Activated CD8-positive, alpha-beta T cell treated with anti-CD3 and anti-CD28 coated beads, Interleukin-2, amount 10 ng/mL, durations not matched to agents 7 days and 5 days (primary cell): ENCODE measurements at places on chromosomes 3 and 15.
A peak's percentile ranks its signal among the peaks of the same experiment; 100 is the strongest.

DNA sequence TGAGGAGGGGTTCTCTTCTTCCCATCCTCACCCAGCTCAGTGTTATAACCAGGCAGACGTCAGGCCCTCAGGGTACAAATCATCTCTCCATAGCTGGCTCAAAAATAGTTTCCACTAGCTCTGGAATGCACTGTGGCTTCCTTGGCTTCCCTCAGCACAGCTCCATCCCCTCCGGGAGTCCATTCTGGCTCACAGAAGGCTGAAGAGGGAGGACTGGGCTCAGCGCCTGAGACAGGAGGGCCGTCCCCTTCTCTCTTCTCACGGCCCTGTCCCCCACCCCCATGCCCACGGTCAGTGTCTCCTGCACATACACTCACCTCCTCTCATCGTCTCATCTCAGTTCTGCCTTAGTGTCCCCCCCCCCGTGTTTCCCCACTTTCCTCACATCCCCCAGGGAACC is 50.1 kb downstream of the UMPS start:
- no peak overlapping the region for H3K4me3 ChIP-seq
- peaks cover 10% of the 10 kb centered on the region for H3K27me3 ChIP-seq

DNA sequence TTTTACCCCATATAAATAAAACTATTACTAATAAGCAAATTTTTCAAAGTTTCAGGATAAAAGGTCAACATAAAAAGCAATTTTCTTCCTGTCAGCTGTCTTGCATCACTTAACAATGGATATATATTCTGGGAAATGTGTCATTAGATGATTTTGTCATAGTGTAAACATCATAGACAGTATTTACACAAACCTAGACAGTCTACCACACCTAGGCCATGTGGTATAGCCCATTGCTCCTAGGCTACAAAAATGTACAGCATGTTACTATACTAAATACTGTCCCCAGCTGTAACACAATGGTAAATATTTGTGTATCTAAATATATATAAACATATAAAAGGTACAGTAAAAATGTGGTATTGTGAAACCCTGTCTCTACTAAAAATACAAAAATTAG is 156.7 kb downstream of the ANO10 start:
- no peak overlapping the region for H3K27ac ChIP-seq
- no peak for DNase-seq
- H3K36me3 ChIP-seq, result peaks cover 18% of the 10 kb centered on the region
- H3K27me3 ChIP-seq, result no peaks in the 10 kb centered on the region
- H3K4me3 ChIP-seq, result no peak overlapping the region
- no peaks in the 10 kb centered on the region for H3K4me1 ChIP-seq

GRCh38 chr3:56868706-56869105 is 67.0 kb upstream of the ARHGEF3 start:
- no peak for DNase-seq
- H3K4me1 ChIP-seq, result peaks cover 34% of the 10 kb centered on the region

DNA sequence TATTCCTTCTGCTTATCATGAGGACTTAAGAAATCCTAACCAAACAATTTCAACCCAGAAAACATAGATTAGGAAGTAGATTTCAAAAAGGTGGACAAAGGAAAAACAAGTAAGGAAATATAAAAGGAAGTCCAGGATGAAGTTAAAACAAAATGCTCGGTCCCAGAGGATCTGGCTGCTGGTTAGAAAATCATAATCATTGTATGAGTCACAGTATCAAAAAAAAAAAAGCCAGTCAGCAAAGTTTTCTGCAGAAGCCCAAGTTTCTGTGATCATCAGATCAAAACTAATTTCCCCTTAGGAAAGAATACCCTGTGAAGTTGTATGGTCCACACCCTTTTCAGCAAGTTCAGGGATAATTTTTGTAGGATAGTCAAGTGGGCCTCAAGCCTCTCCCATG is 43.0 kb upstream of the LRTM1 start:
- no peaks in the 10 kb centered on the region for H3K27me3 ChIP-seq
- H3K4me1 ChIP-seq, result no peaks in the 10 kb centered on the region
- DNase-seq, result no peak
- H3K36me3 ChIP-seq, result no peaks in the 10 kb centered on the region
- no peak overlapping the region for H3K4me3 ChIP-seq

GRCh38 chr3:195453236-195453635 is 10.4 kb upstream of the ACAP2 start:
- no peak for DNase-seq
- H3K36me3 ChIP-seq, result no peaks in the 10 kb centered on the region
- H3K4me1 ChIP-seq, result peaks cover 15% of the 10 kb centered on the region
- no peak overlapping the region for H3K27ac ChIP-seq
- no peak overlapping the region for H3K4me3 ChIP-seq
- peaks cover 2% of the 10 kb centered on the region for H3K27me3 ChIP-seq

- no peak overlapping the region for H3K27ac ChIP-seq
- peaks cover 13% of the 10 kb centered on the region for H3K4me1 ChIP-seq
- no peak overlapping the region for H3K4me3 ChIP-seq
- no peak for DNase-seq
Measured at GRCh38 chr3:189502676-189503257, 128.4 kb upstream of the TP63 start.

DNA sequence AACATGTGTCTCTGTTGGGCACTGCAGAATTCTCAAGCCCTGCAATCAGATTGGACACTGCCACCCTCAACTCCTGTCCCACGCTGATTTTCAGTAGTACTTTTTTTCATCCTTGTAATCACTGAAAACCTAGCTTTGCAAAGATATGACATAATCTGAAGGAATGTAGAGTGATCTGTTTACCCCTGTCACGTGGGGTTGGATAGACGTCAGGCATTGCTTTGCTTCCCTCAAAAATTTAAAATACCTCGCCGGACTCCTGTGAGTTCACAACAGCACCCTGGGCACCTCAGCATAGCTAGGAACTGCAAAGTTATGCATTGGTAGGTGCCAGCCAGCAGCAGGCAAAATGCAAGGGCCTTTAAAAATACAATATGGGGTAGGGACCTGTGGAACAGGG is 71.1 kb upstream of the OXTR start:
- H3K27ac ChIP-seq, result no peak overlapping the region
- H3K27me3 ChIP-seq, result no peaks in the 10 kb centered on the region
- peaks cover 2% of the 10 kb centered on the region for H3K36me3 ChIP-seq
- no peaks in the 10 kb centered on the region for H3K4me1 ChIP-seq
- DNase-seq, result no peak

GRCh38 chr3:99407257-99407656 is 231.1 kb upstream of the COL8A1 start:
- H3K36me3 ChIP-seq, result no peaks in the 10 kb centered on the region
- no peaks in the 10 kb centered on the region for H3K27me3 ChIP-seq
- no peak overlapping the region for H3K4me3 ChIP-seq
- no peaks in the 10 kb centered on the region for H3K4me1 ChIP-seq

GRCh38 chr15:40313531-40314398 is 6.0 kb upstream of the PLCB2 start:
- no peaks in the 10 kb centered on the region for H3K36me3 ChIP-seq
- peak; percentile 47 for DNase-seq
- peak overlapping the region; percentile 22 for H3K27ac ChIP-seq
- peaks cover 22% of the 10 kb centered on the region for H3K4me1 ChIP-seq
- peaks cover 54% of the 10 kb centered on the region for H3K27me3 ChIP-seq

DNA sequence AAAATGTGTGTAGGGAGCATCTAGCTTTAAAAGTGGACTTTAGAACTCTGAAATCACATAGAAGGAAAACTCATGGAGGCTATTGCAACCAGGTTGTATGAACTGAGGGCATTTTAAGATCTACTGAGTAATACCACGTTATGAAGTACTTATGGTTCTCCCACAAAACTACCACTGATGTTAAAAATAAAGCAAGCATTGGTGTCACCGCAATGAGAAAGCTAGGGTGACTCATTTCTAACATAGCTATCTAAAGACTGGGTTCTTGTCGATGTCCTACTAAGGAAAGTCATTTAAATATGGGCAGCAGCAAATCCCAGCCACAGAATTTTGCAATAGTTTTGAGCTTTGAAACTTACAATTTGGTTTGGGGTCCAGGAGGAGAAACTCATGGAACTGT is 584.8 kb downstream of the DIPK2A start:
- H3K4me3 ChIP-seq, result no peak overlapping the region
- no peaks in the 10 kb centered on the region for H3K4me1 ChIP-seq
- H3K27me3 ChIP-seq, result no peaks in the 10 kb centered on the region
- no peak overlapping the region for H3K27ac ChIP-seq
- no peaks in the 10 kb centered on the region for H3K36me3 ChIP-seq

GRCh38 chr15:60076045-60076444 is 71.9 kb downstream of the FOXB1 start:
- peaks cover 2% of the 10 kb centered on the region for H3K27me3 ChIP-seq
- H3K4me1 ChIP-seq, result peaks cover 41% of the 10 kb centered on the region

GRCh38 chr3:130414457-130414856 is 69.0 kb downstream of the COL6A5 start:
- DNase-seq, result no peak
- H3K4me1 ChIP-seq, result no peaks in the 10 kb centered on the region
- no peaks in the 10 kb centered on the region for H3K36me3 ChIP-seq
- no peaks in the 10 kb centered on the region for H3K27me3 ChIP-seq
